ENCODE measurements at places on chromosomes 4 and X. TPM values are rescaled to one million over a fixed set of nuclear protein-coding genes. Genes with fewer than 3 reads are reported as not detected.

GRCh38 chr4:109614466-109614865 lies 54.4 kb downstream of the MCUB start:
- H3K4me1 ChIP-seq = no peaks in the 10 kb centered on the region
- H3K27me3 ChIP-seq = no peaks in the 10 kb centered on the region
- H3K4me3 ChIP-seq = no peak overlapping the region
- no peak for DNase-seq
- no peak overlapping the region for H3K27ac ChIP-seq

DNA sequence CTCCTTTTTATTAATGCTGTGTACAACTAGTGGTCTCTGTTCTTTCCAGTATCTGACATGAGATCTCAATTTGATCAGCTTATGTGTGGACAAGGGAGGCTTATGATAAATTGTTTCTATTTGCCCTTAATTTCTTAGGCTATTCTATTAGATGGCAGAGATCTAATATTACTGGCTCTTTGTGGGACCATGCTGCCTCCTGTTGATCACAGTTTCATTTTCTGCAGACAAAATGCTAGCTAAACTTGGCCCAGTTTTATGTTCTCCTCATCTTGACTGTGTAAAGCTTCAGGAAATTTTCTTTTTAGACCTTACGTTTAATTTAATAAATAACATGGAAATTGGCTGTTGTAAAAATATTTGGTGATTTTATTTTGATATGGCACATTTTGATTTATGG lies 627.1 kb upstream of the AADAT start:
- H3K4me3 ChIP-seq = no peak overlapping the region
- H3K4me1 ChIP-seq = no peaks in the 10 kb centered on the region
- no peak overlapping the region for H3K27ac ChIP-seq
- no peaks in the 10 kb centered on the region for H3K36me3 ChIP-seq
- no peaks in the 10 kb centered on the region for H3K27me3 ChIP-seq

The BEX3 gene
- total RNA-seq = 303 TPM

DNA sequence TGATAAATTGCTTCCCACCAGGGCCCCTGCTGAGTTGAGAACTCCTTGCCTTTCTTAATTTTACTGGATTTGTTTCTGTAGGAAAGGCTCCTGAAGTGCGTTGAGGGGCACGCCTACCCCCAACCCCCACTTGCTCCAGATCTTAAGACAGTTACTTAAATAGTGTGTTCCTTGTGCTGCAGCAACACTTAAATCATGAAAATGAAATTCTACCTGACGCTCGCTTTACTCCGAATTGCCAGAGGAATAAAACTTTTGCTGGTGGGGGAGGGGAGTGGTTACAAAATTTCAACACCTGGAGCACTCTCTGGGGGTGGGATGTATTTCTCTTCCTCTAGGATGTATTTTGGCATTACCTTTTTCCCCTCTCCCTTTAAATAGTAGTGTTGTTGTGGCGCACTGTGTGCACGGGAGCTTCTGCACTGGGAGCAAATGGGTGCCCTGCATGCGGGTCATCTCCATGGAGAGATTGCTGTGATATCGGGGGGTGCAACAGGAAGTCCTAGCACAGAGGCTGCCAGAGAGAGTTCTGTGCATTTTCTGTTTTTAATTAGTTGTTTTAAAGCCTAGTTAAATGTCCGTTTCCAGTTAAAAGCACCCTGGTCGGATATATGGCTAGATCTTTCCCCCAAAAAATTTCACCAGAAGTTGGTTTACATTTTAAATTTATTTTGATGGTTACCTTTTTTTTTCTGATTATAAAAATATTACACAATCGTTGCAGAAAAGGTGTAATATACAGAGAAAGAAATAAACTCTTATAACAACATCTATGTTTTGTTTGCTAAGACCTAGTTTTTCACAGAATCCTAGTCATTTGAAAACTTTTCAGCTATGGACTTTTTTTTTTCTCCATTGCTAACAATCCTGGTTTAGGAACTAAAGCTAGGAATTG lies 207.7 kb downstream of the SOWAHB start:
- H3K4me3 ChIP-seq = peak overlapping the region; percentile 79
- H3K36me3 ChIP-seq = no peaks in the 10 kb centered on the region
- peak overlapping the region; percentile 51 for H3K27ac ChIP-seq
- H3K4me1 ChIP-seq = peaks cover 45% of the 10 kb centered on the region
- H3K27me3 ChIP-seq = no peaks in the 10 kb centered on the region

DNA sequence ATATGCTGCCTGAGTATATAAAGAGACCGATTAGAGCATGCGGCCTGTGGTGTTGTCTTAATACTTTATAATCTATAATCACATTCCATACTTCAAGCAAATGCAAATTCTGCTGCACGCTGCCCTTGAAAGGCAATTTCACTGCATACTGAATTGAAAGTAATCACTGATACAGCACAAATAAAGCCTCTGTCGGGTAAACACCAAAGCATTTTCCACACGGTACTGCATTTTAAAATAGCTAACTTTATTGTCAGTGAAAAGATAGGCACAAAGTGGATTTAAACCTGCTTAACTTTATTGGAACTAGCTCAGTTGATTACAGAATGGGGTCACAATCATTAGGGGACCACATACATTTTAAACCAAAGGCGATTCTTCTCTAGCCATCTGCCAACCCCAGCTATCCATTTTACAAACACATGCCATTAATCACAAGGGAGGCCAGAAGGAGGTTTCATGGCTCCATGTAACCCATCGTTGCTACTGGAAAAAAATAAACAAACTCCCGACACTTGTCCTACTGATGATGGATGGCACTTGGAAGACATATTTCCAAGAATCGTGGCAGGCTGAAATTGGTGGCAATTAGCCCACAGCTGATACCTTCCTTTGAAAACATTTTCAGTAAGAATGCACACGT lies 65.9 kb downstream of the AMOT start:
- no peaks in the 10 kb centered on the region for H3K36me3 ChIP-seq
- DNase-seq = no peak
- H3K4me3 ChIP-seq = no peak overlapping the region

GRCh38 chr4:123699880-123700771 lies 303.5 kb downstream of the SPRY1 start:
- H3K4me1 ChIP-seq = peaks cover 27% of the 10 kb centered on the region
- peak overlapping the region; percentile 99 for H3K27ac ChIP-seq
- no peaks in the 10 kb centered on the region for H3K27me3 ChIP-seq
- H3K36me3 ChIP-seq = no peaks in the 10 kb centered on the region

- DNase-seq = no peak
- no peaks in the 10 kb centered on the region for H3K4me1 ChIP-seq
- H3K4me3 ChIP-seq = no peak overlapping the region
- H3K27ac ChIP-seq = no peak overlapping the region
Observed at GRCh38 chr4:146790515-146790914, 151.8 kb downstream of the POU4F2 start.

- DNase-seq = no peak
- H3K4me3 ChIP-seq = no peak overlapping the region
- H3K27ac ChIP-seq = no peak overlapping the region
- H3K36me3 ChIP-seq = no peaks in the 10 kb centered on the region
- peaks cover 10% of the 10 kb centered on the region for H3K4me1 ChIP-seq
- H3K27me3 ChIP-seq = no peaks in the 10 kb centered on the region
Observed at GRCh38 chrX:41541386-41541785, 94.2 kb downstream of the NYX start.

The SPANXA1 gene
- not detected for total RNA-seq

DNA sequence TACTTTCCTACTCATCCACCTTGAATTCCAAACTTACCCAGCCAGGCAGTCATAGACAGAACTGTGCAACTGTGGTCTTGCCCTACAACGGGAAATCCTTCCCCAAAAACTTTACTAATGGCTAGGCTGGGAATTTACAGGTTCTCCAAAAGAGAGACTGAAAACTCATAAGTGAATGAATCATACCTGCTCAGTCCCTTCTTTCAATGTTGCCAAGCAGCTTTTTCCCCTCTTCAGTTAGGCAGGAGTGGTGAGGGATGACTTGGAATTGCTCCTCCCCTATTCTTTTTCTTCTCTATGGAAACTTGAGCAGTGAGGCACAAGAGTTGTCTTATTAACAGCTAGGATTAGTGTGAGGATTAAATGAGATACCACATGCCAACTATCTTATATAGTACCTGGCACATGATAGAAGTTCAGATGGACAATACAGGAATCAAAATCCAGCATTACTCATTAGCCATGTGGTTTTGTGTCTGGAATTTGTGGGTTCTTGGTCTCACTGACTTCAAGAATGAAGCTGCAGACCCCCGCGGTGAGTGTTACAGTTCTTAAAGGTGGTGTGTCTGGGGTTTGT lies 105.9 kb downstream of the TEX13A start:
- no peaks in the 10 kb centered on the region for H3K36me3 ChIP-seq
- H3K27ac ChIP-seq = no peak overlapping the region
- DNase-seq = no peak
- no peaks in the 10 kb centered on the region for H3K27me3 ChIP-seq

The BEX4 gene
- 0.74 TPM for total RNA-seq

The FRMD7 gene
- not detected for total RNA-seq

Data from SJSA1 (cell line).